Ovary (tissue), 10 donors: ENCODE measurements at places on chromosomes 7 and 10. TPM values are rescaled to one million over a fixed set of nuclear protein-coding genes. Genes with fewer than 3 reads are reported as not detected.

The CLRN3 gene
- polyA plus RNA-seq, result not detected

The SLC13A1 gene
- polyA plus RNA-seq, result not detected

The AQP1 gene
- 151 TPM for polyA plus RNA-seq

The TAS2R4 gene
- polyA plus RNA-seq, result 1.5 TPM

The EGR2 gene
- 2.0 TPM for polyA plus RNA-seq

The CAMK1D gene
- polyA plus RNA-seq, result 2.4 TPM

The HGF gene
- polyA plus RNA-seq, result 1.2 TPM

The GIMAP4 gene
- 59.3 TPM for polyA plus RNA-seq

The IFIT1 gene
- polyA plus RNA-seq, result 23.0 TPM

The UNCX gene
- not detected for polyA plus RNA-seq

The NME8 gene
- not detected for polyA plus RNA-seq

The SDHAF3 gene
- polyA plus RNA-seq, result 6.5 TPM

The UNC5B gene
- 4.2 TPM for polyA plus RNA-seq
